CD4-positive, alpha-beta T cell (primary cell): ENCODE measurements at places on chromosomes 11 and 22.

DNA sequence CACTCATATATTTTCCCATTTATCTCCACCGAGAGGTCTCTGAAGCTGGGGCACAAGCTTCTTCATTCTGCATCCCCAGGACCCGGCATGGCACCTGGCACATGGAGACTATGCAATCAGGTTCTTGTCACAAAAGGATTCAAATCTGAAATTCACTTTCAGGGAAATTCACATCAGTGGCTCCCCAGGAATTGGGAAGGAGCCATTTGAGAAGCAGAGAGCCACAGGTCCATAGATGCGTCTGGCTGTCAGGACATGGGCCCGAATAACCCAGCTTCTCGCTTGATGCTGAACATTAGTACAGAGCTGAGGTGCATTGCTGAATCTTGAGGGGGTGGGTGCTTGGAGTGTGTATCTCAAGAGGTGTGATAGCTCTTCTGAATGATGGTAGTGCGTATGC, 82.5 kb downstream of the TSPAN18 start:
- peaks cover 3% of the 10 kb centered on the region for H3K4me1 ChIP-seq
- no peaks in the 10 kb centered on the region for H3K27me3 ChIP-seq
- no peak overlapping the region for H3K27ac ChIP-seq
- DNase-seq = no peak

GRCh38 chr11:126896025-126896424, 104.5 kb downstream of the KIRREL3 start:
- H3K4me3 ChIP-seq = no peak overlapping the region
- no peaks in the 10 kb centered on the region for H3K4me1 ChIP-seq
- no peaks in the 10 kb centered on the region for H3K27me3 ChIP-seq

DNA sequence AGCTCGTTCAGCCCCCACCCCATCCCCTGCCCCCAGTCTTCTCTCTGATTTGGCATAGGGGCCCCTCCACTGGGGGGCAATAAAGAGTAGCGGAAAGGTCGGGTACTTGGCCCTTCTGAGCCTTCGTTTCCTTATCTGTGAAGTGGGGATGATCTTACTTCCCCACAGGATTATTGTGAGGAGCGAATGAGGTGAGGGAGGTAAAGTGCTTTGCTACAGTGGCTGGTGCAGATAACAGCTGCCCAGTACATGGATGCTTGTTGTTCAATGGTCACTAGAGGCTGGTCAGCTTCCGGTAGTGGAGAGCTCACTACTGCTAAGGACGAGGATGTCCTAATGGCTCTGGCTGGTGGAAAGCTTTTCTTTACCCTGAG, 101.2 kb downstream of the CEP164 start:
- no peak overlapping the region for H3K4me3 ChIP-seq
- no peak overlapping the region for H3K27ac ChIP-seq
- no peaks in the 10 kb centered on the region for H3K36me3 ChIP-seq
- no peaks in the 10 kb centered on the region for H3K27me3 ChIP-seq
- H3K4me1 ChIP-seq = peaks cover 8% of the 10 kb centered on the region

DNA sequence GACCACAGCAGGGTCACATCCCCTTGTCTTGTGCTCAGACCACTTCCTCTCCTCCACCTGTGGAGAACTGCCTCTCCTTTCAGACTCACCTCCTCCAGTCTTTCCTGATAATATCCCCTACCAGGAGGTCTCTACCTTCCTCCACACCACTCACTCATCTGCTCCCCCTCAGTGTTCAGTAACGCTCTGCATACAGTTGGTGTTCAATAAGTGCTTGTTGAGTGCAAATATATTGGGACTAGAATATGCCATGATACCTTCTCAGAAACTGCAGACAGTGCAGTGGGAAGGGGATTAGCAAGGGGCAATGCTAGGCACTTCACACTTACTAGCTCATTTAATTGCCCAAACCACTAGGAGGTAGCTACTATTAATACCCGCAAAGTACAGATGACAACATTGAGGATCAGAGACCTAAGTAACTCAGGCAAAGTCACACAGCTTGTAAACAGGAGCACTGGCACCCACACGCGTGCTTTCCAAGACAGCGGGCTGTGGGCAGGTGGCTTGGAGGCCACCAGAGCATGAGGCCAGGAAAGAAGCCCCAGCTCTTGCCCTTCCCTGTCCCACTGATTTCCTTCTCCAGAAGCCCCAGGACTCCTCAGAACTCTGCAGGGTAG, 8.1 kb upstream of the PDE2A start:
- H3K27me3 ChIP-seq = no peaks in the 10 kb centered on the region
- DNase-seq = no peak
- H3K27ac ChIP-seq = no peak overlapping the region

- no peaks in the 10 kb centered on the region for H3K36me3 ChIP-seq
- no peak for DNase-seq
Observed at GRCh38 chr11:133202816-133203215, 329.5 kb downstream of the OPCML start.

GRCh38 chr22:26796785-26797184, 139.4 kb downstream of the MIAT start:
- no peaks in the 10 kb centered on the region for H3K4me1 ChIP-seq
- peaks cover 16% of the 10 kb centered on the region for H3K36me3 ChIP-seq
- H3K27ac ChIP-seq = no peak overlapping the region
- no peak overlapping the region for H3K4me3 ChIP-seq
- H3K27me3 ChIP-seq = no peaks in the 10 kb centered on the region

DNA sequence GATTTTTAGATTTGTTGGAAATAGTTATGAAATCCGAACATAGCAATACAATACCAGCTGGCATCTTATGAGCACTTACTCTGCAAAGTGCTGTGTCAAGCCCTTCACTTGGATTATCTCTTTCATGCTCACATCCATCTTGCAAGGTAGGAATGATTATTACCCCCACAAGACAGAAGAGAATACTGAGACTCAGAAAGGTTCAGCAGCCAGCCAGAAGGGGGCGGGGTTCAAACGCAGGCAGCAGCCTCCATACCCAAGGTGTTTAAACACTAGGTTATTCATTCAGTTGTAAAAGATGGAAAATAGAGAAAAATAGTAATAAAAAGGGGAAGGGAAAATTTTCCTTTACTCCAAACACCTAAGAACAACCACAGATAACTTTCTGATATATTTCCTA, 158.5 kb downstream of the CCDC34 start:
- H3K36me3 ChIP-seq = no peaks in the 10 kb centered on the region
- no peak overlapping the region for H3K4me3 ChIP-seq
- H3K4me1 ChIP-seq = no peaks in the 10 kb centered on the region
